IMR-90 (cell line): ENCODE measurements at places on chromosomes 1 and 21.

DNA sequence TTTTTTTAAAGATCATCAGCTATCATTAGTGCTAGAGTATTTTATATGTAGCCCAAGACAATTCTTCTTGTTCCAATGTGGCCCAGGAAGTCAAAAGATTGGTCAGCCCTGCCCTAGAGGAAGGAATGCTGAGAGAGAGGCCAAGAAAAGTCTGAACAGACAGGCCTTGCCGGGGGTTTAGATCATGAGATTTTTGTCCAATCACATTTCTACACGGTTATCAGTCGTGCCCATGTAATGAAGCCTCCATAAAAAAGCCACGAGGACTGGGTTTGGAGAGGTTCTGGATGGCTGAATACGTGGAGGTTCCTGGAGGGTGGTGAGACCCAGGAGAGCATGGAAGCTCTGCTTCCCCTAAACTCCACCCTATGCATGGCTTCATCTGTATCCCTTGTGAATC is 24.3 kb upstream of the ENO1 start:
- peak; percentile 34 for DNase-seq

- DNase-seq: no peak
Observed at GRCh38 chr1:107835151-107835670, 129.8 kb downstream of the VAV3 start.

DNA sequence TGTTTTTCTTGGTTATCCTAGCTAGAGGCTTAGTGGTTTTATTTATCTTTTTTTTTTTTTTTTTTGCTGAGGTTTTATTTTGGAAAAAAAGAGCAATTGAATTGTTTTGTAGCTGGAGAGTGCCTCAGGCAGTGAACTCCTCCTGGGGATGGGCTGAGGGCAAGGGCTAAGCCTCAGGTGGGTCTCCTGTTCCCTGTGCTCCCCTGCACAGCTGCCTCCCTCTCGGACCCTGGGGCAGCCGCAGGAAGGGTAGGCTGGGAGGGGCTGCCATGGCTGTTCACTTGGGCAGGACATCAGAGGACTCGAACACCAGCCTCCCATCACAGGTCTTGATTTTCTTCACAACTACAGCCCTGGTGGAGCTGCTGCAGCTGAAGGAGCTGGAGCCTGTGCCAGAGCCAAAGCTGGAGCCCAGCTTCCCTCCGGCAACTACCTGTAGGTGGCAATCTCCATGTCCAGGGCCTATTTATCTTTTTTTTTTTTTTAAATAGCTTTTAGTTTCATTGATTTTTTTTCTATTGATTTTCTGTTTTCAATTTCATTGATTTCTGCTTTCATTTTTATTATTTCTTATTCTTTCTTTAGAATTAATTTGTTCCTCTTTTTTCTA is 28.9 kb downstream of the LEPR start:
- no peak for DNase-seq

GRCh38 chr1:240794046-240794843 is 182.3 kb upstream of the GREM2 start:
- DNase-seq: no peak

DNA sequence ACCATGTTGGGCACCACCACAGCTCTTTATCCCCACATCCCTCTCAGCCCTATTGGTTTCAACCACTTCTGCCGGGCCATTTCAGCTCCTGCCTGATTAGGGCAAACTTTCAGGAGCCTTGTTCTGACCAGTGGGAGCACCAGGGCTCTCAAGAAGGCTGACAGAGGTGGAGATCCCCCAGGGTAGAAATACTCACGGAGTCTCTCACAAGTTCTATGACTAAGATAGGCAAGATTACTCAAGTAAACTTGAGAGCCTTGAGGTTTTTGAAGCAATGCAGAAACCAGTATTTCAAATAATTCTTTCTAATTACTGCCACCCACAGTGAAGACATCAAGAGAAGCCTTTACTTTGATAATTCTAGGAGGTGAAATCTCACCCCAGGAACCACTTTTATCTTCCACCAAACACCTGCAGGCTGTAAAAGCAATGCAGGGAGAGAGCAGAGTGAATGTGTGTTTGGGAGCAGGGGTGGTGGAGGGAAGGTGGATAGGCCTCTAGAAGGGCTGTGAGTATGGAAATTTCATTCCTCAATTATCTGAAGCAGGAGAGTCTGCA is 6.6 kb upstream of the PTCH2 start:
- peak; percentile 42 for DNase-seq

GRCh38 chr1:4564051-4564450 is 90.4 kb upstream of the AJAP1 start:
- no peak for DNase-seq

DNA sequence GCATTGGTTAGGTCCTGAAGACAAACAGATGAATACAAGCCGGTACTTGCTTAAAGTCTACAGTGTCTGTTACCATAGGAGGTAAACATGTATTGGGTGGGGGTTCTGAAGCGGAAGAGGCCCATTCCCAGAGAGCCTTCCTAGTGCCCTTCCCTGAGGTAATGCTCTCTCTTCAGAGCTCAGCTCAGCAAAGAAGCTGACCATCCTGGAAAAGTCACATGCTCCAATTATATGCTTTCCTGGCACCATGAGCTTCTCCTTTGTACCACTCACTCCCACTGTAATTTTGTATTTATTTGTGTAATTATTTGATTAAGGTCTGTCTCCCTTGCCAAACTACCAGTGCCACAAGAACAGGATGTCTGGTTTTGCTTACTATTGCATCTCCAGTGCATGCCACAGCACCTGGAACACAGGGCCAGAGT is 42.0 kb downstream of the RAB3B start:
- no peak for DNase-seq

GRCh38 chr1:201173736-201174135 is 16.9 kb upstream of the IGFN1 start:
- DNase-seq: no peak

DNA sequence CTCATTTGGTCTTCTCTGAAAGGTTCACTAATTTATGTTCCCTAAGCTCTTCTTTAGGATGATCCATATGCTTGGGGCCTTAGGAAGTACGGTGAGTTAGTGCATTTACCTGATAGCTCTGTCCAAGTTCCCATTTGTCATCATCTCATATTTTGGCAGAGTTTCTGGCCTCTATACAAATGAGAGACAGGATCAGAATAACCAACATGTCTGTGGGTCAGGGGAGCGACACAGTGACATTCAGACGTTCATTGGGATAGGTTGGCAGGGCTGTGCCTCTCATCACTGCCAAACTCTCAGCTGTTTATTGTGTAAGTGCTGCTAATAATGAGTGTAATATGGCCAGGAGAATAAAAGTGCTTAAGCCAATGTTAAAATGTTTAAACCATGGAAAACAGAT is 561.1 kb upstream of the ZRANB2 start:
- no peak for DNase-seq

DNA sequence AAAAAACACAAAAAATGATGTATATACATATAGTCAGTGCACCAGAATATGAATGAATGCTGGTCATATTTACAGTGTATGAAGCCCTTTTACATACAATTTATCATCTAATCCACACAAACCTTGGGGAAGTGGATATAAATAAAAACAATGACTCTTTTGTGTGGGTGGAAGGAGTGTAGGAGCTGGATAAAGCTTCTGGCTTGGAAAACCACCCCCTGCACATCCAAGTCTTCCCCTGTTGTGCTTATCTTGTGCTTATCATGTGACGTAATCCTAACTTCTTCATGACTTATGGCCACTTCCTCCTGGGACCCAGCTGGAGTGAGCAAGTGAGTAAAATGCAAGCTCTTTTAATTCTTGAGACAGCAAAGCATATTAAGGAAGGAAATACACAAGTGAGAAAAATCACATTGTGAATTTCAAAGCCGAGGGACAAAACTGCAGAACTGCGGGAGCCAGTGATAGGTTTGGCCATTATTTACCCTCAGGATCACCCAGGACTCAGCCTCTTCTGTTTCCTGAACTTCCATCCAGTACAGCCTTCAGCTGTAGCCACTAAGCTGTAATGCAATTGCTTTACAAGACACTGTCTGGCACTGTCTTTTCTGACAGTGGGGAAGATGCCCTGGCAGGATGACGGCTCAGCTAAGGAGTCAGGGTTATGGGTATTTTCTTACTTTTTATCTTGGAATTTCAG is 104.0 kb upstream of the PPM1J start:
- DNase-seq: peak; percentile 91

GRCh38 chr1:41608211-41608610 is 123.7 kb upstream of the EDN2 start:
- peak; percentile 34 for DNase-seq
